ENCODE measurements at places on chromosomes 13 and 19. TPM values are rescaled to one million over a fixed set of nuclear protein-coding genes. Genes with fewer than 3 reads are reported as not detected.

The CYP4F3 gene
- total RNA-seq: not detected

The RFXANK gene
- total RNA-seq: 49.9 TPM

The PABPC3 gene
- under 0.01 TPM for total RNA-seq

The ZNF581 gene
- total RNA-seq: 20.0 TPM

The MYO1F gene
- total RNA-seq: 0.49 TPM

The CEACAM3 gene
- not detected for total RNA-seq

The SLC6A16 gene
- total RNA-seq: not detected

The BCKDHA gene
- total RNA-seq: 47.7 TPM

The OR10H1 gene
- total RNA-seq: not detected

The LGALS7B gene
- not detected for total RNA-seq

The FXYD3 gene
- total RNA-seq: not detected

The SGTA gene
- 57.2 TPM for total RNA-seq

The NLRP11 gene
- not detected for total RNA-seq

The NLRP9 gene
- not detected for total RNA-seq

The CYP2A7 gene
- total RNA-seq: not detected

The PRTN3 gene
- 0.16 TPM for total RNA-seq

The USPL1 gene
- 23.5 TPM for total RNA-seq

The ATP8B3 gene
- 1.1 TPM for total RNA-seq

The SERPINE3 gene
- not detected for total RNA-seq

The HS6ST3 gene
- not detected for total RNA-seq

The ZNF155 gene
- 5.3 TPM for total RNA-seq

The ZNF665 gene
- total RNA-seq: 3.9 TPM

The POU2F2 gene
- total RNA-seq: not detected

The PRKCG gene
- 0.49 TPM for total RNA-seq

The ATP8A2 gene
- total RNA-seq: not detected

The ZNF836 gene
- total RNA-seq: 11.0 TPM

The UBE2L5 gene
- not detected for total RNA-seq

The CGB8 gene
- not detected for total RNA-seq

The LSM7 gene
- 120 TPM for total RNA-seq
